Mammary epithelial cell (primary cell): ENCODE measurements at places on chromosomes 12 and 14.
A peak's percentile ranks its signal among the peaks of the same experiment; 100 is the strongest.

DNA sequence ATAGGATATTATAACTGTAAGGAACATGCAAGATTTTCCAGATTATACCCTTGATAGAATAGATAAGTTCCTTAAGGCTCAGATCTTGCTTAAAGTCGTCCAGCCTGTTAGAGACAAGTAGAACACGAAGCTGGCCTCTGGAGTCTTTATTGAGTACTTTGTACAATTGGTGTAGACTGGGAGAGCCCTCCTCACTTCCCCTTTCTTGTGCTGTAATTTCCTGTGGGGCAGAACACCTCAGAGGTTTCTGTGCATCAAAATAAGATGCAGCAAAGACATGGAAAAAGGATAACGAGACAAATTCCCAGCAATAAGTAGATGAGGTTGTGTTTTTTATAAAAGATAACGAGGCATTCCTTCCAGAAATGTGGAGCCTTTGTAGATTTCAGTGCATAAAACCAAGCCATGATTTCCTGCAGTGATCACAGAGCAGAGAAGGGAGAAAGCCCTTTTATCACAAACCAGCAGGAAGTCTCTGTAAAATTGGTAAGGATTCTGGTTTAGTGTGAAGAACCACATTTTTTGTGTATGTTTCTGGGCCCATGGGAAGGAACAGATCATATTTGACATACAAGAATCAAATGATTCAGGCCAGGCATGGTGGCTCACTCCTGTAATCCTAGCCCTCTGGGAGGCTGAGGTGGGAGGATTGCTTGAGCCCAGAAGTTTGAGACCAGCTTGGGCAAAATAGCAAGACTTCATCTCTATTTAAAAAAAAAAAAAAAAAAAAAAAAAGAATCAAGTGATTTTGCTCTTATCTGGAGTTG, 18.0 kb downstream of the GPRC5A start:
- DNase-seq: no peak

DNA sequence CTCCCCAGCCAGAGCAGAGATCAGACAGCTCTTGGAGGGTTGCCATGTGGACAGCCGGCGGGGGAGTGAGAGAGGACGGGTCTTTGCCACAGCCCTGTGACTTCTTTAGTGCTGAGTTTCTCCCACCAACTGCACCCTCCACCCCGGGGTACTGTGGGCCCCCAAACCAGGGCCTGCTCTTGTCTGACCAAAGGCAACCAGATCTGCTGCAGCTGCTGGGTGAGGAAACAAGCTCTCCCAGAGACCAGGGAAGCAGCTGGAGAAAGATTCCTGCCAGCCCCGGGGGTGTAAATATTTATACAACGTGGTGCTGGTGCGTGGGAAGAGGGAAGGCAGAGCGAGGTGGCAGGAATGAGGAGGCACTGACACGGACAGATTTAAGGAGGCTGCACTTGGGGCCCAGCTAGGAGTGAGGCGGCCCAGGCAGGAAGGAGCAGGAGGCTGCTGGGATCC, 14.3 kb upstream of the ZFP36L1 start:
- DNase-seq: no peak

DNA sequence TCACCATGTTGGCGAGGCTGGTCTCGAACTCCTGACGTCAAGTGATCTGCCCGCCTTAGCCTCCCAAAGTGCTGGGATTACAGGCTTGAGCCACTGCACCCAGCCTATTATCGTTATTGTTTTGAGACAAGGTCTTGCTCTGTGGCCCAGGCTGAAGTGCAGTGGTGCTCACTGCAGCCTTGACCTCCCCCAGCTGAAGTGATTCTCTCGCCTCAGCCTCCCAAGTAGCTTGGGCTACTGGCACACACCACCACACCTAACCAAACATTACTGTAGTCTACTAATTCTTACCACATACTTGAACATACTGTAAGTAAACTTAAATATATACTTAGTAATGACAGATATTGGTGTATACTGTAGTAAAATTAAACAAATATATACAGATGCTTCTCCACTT, 4.5 kb upstream of the CDCA4 start:
- DNase-seq: no peak

DNA sequence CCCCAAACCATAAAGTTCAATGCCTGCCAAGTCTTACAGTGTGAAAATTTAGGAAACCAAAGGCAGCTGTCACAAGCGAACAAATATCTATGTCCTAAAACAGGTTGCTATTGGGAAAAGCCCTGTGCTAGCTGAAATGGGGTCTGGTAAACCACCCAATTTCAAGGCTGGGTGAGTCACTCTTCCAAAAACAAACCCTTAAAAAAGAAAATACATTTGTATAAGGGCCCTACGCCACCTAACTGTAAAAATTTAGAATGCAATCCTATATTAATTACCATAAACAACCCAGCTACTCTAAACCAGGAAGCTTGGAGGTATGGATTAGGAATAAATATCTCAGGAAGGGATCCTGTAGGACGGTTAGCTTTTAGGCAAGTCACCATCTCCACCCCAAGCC, 32.1 kb downstream of the PRMT8 start:
- peak; percentile 40 for DNase-seq

DNA sequence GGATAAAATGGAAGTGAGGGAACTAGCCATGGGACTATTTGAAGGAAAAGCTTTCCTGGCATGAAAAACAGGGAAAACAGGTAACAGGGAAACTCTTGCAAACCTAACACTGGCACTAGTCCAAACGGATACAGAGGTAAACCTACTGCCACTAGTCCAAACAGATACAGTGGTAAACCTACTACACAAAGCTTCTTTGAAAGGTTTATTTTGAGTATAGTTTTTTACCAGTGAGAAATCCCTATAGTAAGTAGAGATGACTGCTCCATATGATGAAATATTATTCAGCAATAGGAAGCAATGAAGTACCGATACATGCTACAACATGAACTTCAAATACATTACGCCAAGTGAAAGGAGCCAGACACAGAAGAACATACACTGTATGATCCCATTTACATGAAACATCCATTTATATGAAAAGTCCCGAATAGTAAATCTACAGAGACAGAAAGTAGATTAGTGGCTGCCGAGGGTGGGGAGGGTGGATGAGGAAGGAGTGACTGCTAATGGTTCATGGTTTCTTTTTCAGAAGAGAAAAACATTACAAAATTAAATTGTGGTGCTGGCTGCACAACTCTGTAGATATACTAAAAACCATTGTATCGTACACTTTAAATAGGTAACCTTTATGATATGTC, 25.5 kb downstream of the SPTLC2 start:
- DNase-seq: peak; percentile 87

GRCh38 chr12:96244826-96245225, 50.7 kb downstream of the ELK3 start:
- DNase-seq: no peak
